ENCODE measurements at places on chromosomes 12 and 14. TPM values are rescaled to one million over a fixed set of nuclear protein-coding genes. Genes with fewer than 3 reads are reported as not detected.
A peak's percentile ranks its signal among the peaks of the same experiment; 100 is the strongest.

- DNase-seq: no peak
Observed at GRCh38 chr12:100706033-100706432, 88.5 kb upstream of the ANO4 start.

DNA sequence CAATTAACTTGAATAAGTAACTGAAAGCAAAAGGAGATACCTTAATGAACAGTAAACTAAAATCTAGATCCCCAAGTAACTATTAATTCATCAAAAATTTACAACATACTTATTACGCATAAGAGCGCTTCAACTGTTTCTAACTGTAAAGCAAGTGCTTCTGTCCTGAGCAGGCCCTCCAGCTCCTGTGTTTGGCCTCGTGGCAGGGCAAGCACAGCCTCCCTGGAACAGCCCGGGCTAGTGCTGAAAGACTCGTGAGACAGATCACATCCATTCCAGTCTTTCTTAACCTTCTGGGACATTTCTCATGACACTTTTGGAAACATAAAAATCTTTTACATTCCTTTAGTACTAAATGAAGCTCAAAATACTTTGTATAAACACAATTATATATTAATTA, 178.8 kb upstream of the ABCD2 start:
- DNase-seq: no peak

DNA sequence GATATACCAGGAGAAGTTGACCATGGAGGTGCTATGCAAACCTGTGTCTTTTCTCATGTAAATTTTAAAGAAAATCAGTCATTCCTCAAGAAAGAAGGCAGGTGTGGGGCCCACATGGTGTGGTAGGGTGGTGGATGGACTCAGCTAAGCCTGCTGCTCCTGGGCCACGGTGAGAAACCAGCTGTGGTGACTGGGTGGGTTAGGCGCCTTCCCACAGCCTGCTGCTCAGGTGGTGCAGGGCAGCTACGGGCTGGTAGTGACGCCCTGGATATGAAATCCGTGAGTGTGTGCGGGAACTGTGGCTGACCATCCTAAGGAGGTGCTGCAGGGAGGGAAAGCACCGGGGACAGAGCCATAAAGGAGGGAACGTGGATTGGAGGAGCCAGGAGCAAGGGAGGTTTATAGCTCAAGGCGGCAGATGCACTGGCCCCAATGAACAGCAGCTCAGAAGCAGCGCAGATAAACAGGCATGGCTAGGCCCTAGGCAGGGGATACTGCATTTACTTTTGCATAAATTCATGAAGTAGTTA, 408.8 kb downstream of the FUT8 start:
- DNase-seq: peak; percentile 41

DNA sequence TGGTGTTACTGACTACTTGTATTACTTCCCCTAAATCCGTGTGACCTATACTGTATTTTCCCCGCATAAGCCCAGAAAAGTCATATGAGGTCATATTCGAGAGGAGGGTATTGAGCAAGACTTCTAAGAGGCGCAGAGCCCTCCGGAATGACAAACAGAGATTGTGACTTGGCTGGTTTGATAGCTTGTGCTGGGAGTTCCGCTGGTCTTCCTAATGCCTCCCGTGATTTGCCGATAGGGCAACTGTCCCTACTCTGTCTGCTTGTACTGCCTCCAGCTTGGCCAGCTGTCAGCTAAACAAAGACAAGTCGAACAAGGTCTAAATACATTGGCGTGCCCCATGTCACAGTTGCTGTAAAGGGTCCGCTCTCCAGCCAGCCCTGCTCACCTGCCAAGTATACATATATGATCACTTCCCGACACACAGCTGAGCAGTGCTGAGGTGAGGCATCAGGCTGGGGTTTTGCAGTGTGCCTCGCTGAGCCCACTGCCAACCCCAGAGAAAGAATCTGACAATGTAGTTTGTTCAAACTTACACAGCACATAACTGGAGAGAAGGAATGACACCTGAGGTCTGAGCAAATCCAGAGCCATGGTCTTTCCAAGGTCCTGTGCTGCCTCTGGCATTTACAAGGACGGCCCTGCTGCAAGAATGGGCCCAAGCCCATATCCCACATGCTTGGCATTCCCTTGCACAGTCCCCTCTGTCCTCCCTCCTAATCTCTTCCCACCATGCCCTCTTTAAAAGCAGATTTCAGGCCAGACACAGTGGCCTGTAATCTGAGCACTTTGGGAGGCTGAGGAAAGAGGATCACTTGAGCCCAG, 23.7 kb downstream of the LGMN start:
- DNase-seq: no peak

DNA sequence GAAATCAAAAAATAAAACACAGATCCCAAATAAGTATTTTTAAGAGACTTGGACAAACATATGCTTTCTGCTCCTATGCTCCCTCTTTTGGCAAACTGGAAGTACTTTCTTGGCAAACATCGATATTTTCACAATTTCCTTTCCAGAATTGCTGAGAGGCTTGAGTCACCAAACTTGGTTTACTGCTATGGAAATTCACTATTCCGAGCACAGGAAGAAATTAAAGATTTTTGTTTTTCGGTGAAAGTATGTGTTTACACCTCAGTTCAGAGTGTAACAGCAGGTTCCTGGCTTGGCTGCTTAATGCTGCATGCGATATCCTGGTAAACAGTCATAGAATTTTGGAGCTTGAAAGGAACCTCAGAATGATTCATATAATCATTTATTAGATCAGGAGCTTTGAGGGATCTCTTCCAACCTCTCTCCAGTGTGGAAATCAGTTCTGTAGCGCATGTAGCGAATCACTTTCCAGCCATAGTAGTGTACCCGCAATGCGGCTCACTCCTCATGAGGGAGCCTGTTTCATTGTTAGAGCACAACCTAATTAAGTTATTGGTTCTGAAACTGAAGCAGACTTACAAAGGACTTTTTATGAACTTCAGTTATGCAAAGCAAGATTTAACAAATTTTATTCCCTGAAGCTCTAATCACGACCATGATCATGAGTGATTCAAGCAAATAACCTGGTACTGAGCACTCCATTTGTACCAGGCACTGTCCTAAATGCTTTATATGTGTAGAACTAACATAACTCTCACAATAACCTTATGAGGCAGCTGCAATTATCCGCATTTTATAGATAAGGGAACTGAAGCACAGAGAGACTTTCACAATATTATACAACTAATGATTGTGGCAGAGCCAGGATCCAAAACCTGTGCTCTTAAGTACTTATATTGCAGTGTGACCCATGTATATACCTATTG, 56.4 kb upstream of the ATP2A2 start:
- no peak for DNase-seq

GRCh38 chr12:6612652-6613014, 5.5 kb upstream of the CHD4 start:
- no peak for DNase-seq

- DNase-seq: no peak
Observed at GRCh38 chr12:2998789-2999264, 39.6 kb downstream of the TEAD4 start.

GRCh38 chr14:90454041-90455000, 57.5 kb downstream of the CALM1 start:
- no peak for DNase-seq

GRCh38 chr12:96578526-96579125, 89.2 kb downstream of the CFAP54 start:
- DNase-seq: peak; percentile 51

DNA sequence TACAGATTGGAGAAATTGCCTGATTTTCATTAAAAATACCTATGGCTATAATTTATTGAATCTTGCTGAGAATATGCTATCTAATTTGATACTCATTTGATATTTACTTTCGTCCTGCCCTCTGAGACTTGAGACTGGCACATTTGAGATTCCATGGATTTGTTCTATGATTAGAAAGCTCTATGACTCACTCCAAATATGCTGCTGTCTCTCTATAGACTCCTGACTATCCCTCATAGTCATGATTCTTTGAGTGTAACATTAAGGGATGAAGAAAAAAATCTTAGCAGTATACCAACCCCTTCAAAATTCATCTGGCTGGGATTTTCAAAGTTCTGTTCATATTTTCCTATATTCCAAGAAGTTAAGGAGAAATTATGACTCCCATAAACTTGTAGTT, 191.9 kb downstream of the LRIG3 start:
- no peak for DNase-seq

GRCh38 chr14:37194698-37195097, 3.0 kb upstream of the MIPOL1 start:
- no peak for DNase-seq

GRCh38 chr12:103468837-103469236, 26.9 kb downstream of the C12orf42 start:
- DNase-seq: no peak

DNA sequence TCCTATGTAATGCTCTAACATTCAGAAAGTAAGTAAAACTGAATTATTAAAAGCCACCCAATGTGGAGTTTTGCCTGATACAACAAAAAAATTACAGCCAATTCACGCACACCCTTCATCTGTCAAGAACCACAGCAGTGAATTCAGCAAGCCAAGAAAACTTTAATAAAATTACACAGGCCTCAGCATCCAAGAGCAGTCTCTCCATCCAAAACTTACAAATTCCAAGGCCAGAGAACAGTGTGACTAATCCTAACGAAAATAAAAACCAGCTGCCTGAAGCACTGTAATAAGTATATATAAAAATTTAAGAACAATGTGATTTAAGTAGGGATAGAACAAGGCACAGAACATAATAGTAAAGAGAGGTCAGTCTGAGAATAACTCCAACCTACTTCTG, 54.2 kb downstream of the SIX6 start:
- DNase-seq: no peak

DNA sequence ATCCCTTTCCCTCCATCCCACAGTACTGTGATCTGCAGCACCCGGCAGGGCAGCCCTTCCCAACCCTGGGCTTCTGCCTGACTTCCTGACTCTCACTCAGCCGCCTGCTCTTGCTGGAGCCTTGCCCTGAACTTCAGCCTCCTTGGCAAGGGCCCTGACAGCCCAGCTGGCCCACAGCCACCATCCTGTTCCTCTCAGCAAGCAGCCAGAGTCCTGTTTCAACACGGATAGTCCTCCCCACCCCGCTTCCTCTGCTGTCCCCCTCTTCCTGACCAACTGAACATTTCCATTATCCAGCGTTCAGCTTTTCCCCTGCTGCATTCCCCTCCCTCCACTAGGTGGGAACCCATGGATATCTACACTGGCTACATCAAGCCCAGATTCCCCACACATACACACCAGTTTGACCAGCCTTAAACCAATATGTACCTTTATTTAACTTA, 74.0 kb upstream of the MDM1 start:
- DNase-seq: no peak

GRCh38 chr14:74418031-74418430, 8.0 kb downstream of the SYNDIG1L start:
- no peak for DNase-seq

- DNase-seq: no peak
Observed at GRCh38 chr12:8742501-8742900, 44.7 kb downstream of the RIMKLB start.

DNA sequence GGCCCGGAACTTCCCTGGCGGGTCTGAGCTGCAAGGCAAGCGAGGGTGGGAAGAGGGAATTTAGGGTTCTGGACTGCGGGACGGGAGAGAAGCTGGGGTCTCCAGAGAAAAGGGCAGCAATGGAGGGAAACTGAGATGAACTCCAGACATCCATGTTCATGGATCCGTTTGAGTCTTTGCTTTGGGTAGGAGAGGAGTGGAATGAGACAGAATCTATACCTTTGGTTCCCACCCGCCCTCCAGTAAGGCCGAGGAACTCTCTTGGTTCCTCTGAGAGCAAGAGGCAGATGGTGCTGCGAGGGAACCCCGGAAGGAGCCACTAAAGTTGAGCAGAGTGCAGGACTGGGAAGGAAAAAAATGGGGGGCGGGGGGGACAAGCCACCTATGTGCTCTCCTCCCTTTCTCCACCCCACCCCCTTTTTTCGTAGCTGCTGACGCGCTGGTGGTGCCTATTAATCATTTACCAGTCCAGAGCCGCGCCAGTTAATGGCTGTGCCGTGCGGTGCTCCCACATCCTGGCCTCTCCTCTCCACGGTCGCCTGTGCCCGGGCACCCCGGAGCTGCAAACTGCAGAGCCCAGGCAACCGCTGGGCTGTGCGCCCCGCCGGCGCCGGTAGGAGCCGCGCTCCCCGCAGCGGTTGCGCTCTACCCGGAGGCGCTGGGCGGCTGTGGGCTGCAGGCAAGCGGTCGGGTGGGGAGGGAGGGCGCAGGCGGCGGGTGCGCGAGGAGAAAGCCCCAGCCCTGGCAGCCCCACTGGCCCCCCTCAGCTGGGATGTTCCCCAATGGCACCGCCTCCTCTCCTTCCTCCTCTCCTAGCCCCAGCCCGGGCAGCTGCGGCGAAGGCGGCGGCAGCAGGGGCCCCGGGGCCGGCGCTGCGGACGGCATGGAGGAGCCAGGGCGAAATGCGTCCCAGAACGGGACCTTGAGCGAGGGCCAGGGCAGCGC, 1.2 kb downstream of the SSTR1 start:
- DNase-seq: no peak

- no peak for DNase-seq
Observed at GRCh38 chr12:86787419-86787818, 531.2 kb upstream of the MGAT4C start.

- no peak for DNase-seq
Observed at GRCh38 chr12:96617178-96617577, 127.8 kb downstream of the CFAP54 start.

DNA sequence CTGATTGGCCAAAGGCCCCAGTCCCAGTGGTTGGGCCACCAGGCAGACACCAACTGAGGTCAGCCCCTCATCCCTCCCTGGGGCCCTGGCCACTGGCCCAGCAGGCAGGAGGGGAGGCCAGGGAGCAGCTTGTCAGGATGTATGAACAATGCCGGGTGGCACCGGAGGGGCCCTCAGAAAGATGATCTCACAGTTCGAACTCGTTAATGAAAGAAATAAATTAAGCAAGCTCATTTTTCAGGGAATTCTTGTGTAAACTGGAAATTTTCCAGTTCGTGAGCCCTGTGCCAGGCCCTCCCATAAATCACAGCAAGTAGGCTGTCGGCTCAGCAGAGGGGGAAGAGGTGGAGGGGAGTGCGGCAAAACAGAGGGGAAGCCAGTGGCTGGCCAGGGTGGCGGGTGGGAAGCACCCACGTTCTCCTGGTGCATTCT, 177.0 kb upstream of the VASH1 start:
- DNase-seq: no peak

DNA sequence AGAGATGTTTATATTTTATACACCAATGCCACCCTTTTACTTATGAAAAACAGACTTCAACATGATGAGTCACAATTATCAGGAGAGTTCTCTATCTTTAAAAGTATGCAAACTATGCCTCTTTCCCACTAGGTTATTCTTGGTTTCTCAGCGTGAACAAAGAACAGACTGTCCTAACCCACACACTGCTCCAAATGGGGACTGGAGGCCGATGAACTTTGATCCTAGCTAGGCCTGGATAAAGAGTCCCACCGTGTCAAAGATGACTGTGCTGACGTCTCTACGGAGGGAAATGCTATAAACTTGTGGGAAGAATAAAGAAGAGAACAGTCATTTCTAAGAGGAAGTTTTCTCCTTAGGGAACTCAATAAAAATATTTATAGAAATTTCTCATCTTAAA, 160.1 kb downstream of the EPS8 start:
- DNase-seq: no peak

Gene APOLD1
- polyA plus RNA-seq: 0.34 TPM

Gene ATL1
- polyA plus RNA-seq: 3.6 TPM

Gene GRIN2B
- not detected for polyA plus RNA-seq

Gene PPM1H
- not detected for polyA plus RNA-seq

Gene CBLN3
- polyA plus RNA-seq: not detected

Gene SMAGP
- polyA plus RNA-seq: 26.7 TPM

Gene ANO2
- polyA plus RNA-seq: not detected

Gene CAPZA3
- not detected for polyA plus RNA-seq

Gene CACNA1C
- polyA plus RNA-seq: 0.12 TPM

Gene APOF
- not detected for polyA plus RNA-seq

Gene CHPT1
- 13.1 TPM for polyA plus RNA-seq

Gene L2HGDH
- polyA plus RNA-seq: 3.5 TPM
